PC-3 (cell line): ENCODE measurements at places on chromosomes 1 and 21.

DNA sequence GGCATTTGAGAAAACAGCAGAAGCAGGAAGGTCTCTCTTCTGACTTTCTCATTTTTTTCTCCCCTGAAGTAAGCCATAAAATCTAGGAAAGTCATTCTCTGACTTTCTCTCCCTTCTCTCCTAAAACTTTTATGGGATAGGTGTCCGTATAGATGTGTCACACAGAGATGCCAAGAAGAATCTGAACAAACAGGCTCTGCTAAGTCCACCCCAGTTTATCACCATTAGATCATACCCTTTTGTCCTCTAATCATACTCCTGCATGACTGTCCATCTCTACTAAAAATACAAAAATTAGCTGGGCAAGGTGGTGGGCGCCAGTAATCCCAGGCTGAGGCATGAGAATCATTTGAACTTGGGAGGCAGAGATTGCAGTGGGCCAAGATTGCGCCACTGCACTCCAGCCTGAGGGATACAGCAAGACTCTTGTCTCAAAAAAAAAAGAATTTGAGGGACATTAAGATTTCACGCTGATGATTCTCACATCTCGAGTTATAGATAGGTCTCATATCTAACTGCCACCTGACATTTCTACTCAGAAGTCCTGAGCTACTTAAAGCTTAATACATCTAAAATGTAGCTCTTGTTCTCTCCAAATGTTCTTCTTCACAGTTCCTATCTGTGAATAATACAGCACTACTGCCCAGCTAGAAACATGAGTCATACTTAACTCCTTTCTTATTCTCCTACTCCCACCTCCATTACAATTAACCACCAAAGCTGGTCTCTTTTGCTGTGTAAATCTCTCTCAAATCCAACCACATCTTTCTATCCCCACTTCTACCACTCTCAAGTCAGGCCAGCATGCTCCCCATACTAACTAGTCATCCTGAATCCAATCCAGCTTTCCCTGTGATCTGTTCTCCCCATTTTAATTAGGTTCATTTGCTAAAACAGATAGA, 47.7 kb downstream of the ZNF644 start:
- DNase-seq = peak; percentile 38

DNA sequence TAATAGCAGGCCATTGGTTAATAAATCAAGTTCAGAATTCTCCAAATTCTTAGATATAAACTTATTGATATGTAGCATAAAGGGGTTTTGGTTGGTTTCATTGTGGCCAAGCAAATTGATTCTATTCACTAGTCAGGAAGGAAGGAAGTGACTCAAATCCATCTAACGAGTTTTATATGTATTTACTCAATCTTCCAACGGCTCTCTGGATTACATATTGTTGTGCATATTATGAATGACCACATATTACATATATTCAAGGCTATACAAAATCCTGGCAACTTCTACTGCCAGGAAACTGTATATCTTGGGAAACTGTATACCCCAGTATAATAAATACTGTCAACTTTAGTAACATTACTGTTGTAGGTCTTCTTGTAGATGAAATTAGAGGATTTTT, 20.1 kb upstream of the PDE4B start:
- peak; percentile 89 for DNase-seq

GRCh38 chr1:202462342-202463076, 114.0 kb downstream of the PPP1R12B start:
- no peak for DNase-seq

- DNase-seq = no peak
Observed at GRCh38 chr21:41246808-41247207, 69.8 kb upstream of the FAM3B start.

GRCh38 chr1:56202796-56203492, 376.4 kb downstream of the PLPP3 start:
- DNase-seq = no peak

- peak; percentile 39 for DNase-seq
Observed at GRCh38 chr1:97893844-97894243, 27.0 kb downstream of the DPYD start.

DNA sequence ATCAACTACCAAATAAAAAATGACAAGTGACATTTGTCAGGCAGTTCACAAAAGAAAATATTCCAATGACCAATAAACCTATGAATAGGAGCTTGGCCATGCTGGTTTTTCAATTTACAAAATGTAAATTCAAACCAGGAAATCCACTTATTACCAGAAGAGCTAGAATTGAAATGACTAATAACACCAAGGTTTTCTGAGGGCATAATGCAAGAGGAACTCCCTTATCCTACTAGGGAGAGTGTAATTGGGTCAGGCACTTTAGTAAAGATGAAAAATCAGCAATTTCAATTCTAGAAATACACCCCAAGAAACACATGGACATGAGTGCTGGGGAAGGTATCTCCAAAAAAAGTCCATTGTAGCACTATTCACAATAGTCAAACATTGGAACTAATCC, 16.7 kb upstream of the TIAM1 start:
- peak; percentile 25 for DNase-seq

- DNase-seq = no peak
Observed at GRCh38 chr1:167934426-167935215, 1.9 kb upstream of the DCAF6 start.

DNA sequence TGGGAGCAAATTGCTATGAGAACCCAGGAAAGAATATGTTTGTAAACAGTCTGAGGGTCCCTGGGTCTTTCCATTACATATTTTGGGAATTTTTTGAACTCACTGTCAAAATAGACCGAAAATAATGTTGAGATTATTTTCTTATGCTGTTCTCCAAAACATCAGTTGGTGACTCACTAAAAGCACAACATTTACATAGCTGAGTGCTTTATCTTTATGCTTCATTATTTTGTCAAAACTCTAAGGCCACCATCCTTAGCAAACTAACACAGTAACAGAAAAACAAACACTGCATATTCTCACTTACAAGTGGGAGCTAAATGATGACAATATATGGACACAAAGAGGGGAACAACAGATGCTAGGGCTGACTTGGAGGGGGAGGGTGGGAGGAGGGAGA, 459.3 kb downstream of the ADGRL2 start:
- DNase-seq = no peak

- DNase-seq = no peak
Observed at GRCh38 chr1:12087797-12088314, 24.8 kb downstream of the TNFRSF8 start.

GRCh38 chr1:170303034-170303433, 157.3 kb downstream of the NTMT2 start:
- no peak for DNase-seq

DNA sequence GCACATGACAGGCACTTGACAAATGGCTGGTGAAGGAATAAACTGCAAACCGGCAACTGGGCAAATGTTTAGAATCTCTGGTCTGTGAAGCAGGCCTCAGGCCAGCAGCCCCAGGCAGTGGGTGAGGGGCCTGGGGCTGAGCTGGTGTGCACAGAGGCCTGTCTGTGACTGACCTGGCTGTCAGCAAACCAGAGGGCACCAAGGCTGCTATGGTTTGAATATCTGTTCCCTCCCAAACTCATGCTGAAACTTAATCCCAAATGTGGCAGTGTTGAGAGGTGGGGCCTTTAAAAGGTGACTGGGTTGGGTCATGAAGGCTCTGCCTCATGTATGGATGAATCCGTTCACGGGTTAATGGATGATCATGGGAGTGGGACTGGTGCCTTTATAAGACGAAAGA, 139.8 kb downstream of the DMRTB1 start:
- DNase-seq = no peak

DNA sequence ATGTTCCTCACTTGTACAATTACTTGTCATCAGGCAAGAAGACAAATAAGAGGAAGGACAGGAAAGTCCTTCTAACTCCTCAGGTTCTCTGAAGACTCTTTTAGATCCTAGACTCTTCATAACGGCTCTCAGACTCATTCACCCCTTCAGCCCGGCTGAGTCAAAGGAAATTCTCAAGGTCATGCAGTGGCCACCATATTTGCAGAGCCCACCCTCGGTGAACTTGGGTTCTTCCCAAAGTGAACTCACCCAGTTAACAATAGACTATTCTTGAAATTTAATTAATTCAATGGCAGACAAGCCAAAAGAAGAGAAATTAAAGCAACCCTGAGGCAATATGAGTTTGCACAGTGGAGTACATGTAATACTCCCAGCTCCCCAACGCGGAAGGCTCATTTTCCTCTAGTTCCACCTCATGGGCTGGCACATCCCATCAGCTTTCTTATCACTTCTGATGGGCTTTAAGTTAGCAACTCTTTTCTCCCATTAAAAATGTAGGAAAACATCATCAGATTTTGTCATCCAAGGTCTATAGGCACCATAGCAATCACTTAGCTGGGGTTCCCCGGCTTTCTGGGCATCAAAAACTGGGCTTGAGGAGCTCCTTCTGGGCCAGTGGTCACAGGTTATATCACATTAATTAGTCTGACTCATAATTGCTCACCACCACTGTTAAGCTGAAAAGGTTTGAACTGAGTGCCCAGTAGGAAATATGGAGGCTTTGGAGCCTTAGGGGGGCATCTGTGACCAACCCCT, 27.8 kb upstream of the TIAM1 start:
- DNase-seq = peak; percentile 29

DNA sequence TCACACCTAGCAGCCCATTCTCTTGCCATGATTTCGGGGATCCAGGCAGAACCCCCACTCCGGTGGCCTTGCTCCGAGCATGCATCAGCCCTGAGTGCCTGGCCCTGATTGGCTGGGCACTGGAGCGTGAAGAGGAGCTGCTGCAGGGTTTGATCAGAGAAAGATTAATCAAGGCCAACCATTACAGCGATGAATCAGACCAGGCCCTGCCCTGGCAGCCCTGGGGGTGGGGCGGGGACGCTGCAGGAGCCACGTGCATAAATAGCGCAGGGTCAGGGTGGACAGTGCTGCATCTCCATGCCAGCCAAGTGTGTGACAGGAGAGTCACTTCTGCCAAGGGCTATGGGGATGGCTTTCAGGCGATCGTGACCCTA, 3.4 kb upstream of the FAM131C start:
- peak; percentile 75 for DNase-seq

- DNase-seq = no peak
Observed at GRCh38 chr1:41149570-41149969, 92.5 kb downstream of the SCMH1 start.

GRCh38 chr1:47388030-47388890, 27.8 kb upstream of the FOXE3 start:
- DNase-seq = peak; percentile 7
